Iris pigment epithelial cell (primary cell): ENCODE measurements at places on chromosomes 6 and 20.

DNA sequence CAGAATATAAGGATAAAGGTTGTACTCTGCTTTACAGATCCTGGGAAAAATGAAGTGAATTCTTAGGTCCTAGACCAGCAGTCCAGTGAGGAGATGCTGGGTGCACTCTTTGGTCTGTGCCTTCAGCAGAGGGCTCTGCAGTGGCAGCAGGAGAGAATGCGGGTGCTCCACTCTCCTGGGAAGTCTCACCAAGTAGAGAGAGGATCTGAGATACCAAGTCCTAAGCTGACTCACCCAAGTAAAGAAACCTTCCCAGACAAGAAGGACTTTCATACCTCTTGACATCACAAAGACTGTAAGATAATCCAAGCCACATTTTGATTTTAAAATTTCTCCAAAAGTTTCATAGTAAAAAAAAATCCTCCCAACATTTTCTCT lies 116.9 kb upstream of the EMILIN3 start:
- peak; percentile 49 for DNase-seq

GRCh38 chr20:58682656-58683531 lies 9.7 kb upstream of the NPEPL1 start:
- peak; percentile 40 for DNase-seq

GRCh38 chr20:58424218-58424969 lies 35.4 kb downstream of the VAPB start:
- no peak for DNase-seq

GRCh38 chr20:8018958-8019245 lies 659 bp downstream of the TMX4 start:
- DNase-seq: no peak

DNA sequence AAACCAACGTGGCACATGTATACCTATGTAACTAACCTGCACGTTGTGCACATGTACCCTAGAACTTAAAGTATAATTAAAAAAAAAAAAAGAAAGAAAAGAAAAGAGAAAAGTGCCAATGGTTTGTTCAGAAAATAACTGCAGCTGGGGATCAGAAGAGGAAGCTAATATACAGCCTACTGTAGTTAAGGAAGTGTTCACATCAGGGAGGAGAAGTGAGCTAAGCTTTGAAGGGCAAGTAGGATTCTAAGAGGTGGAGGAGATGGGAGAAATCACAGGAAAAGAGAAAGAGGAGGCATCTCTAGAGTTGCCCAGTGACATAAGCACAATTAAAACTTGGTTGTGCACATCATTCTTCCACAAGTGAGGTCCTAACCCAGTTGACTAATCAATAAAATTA lies 214.4 kb upstream of the DTNBP1 start:
- DNase-seq: no peak

DNA sequence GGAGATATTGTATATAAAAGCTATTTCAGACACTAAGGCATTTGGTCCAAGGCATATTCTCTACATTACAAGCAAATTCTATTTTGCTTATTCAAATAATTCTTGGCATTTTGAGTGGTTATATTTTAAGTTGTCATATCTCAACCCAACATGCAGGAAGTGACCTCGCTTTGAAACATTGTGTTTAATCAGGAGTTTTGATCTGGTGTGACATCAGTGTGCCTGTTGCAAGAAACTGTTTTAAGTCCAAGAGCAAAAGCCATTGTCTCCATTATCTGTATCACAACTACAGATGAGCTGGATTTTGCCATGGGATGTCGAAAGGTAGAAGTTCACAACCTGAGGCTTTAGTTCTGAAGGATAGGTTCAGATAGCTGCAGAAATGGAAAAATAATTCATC lies 509.9 kb upstream of the ID4 start:
- DNase-seq: peak; percentile 46

DNA sequence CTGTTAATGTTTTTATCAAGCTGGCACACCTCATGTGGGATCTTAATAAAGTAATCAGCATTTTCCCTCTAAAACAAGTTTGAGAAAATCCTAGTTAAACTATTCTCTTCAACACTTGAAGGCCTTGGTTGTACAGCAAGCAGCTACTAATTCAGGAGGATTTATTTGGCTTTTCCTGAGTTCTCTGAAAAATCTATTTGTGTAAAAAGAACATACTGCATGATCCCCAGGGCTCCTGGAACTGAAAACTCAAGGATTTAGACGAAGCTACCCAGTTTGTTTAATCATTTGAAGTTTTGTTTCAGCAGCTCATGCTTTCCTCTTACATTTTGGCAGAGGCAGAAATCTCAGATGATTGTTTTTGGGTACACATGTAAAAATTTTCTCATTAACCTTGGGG lies 309.6 kb upstream of the FLRT3 start:
- DNase-seq: no peak

DNA sequence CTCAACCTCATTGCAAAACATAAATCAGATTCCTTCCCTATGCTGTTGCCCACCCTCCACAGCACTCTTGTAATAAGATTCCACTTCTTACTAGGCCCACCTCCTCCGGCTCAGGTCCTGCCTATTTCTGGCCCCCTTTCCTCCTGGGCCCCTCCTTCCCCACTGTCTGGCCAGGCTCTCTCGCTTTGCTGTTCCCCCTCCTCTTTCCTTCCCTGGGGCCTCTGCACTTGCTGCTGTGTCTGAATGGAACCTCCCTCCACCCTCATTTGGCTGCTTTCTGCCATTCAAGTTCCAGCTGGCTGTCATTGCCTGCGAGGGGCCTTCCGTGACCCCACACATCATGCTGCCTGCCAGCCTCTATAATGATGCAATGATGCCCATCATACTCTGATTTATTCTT lies 38.9 kb downstream of the ARHGAP40 start:
- DNase-seq: no peak
